ENCODE measurements at places on chromosomes 1 and 21. TPM values are rescaled to one million over a fixed set of nuclear protein-coding genes. Genes with fewer than 3 reads are reported as not detected.

The CFAP107 gene
- 7.5 TPM for polyA plus RNA-seq

The LRRC53 gene
- polyA plus RNA-seq: 0.06 TPM

The CD160 gene
- 3.9 TPM for polyA plus RNA-seq

The PTCH2 gene
- polyA plus RNA-seq: 21.6 TPM

The HAX1 gene
- polyA plus RNA-seq: 81.1 TPM

The NTNG1 gene
- 26.0 TPM for polyA plus RNA-seq

The DPT gene
- 1.6 TPM for polyA plus RNA-seq

The KRTAP19-3 gene
- not detected for polyA plus RNA-seq

The EDARADD gene
- polyA plus RNA-seq: 1.4 TPM

The COPA gene
- polyA plus RNA-seq: 164 TPM

The DDR2 gene
- polyA plus RNA-seq: 11.1 TPM

The UBXN11 gene
- 39.1 TPM for polyA plus RNA-seq

The FCRL3 gene
- not detected for polyA plus RNA-seq

The CFHR5 gene
- polyA plus RNA-seq: 0.87 TPM

The CLDN17 gene
- not detected for polyA plus RNA-seq

The PDZK1 gene
- 3.4 TPM for polyA plus RNA-seq

The SLC44A5 gene
- 27.9 TPM for polyA plus RNA-seq

The LRRC3 gene
- polyA plus RNA-seq: 6.5 TPM

The C8B gene
- polyA plus RNA-seq: not detected

The FAM78B gene
- polyA plus RNA-seq: 19.9 TPM

The PPFIA4 gene
- polyA plus RNA-seq: 39.4 TPM

The RASSF5 gene
- polyA plus RNA-seq: 9.8 TPM

The GLUL gene
- polyA plus RNA-seq: 694 TPM

The RAB3B gene
- 38.8 TPM for polyA plus RNA-seq

The ERICH3 gene
- polyA plus RNA-seq: 16.0 TPM

The FASLG gene
- not detected for polyA plus RNA-seq

The S100A14 gene
- not detected for polyA plus RNA-seq

The AGO4 gene
- polyA plus RNA-seq: 27.0 TPM

The FCMR gene
- 1.9 TPM for polyA plus RNA-seq

The RSBN1 gene
- polyA plus RNA-seq: 22.4 TPM

The CD5L gene
- 0.46 TPM for polyA plus RNA-seq

The HSPB7 gene
- 2.7 TPM for polyA plus RNA-seq

The HTR6 gene
- polyA plus RNA-seq: 2.5 TPM

The RNF186 gene
- not detected for polyA plus RNA-seq

The VWA1 gene
- polyA plus RNA-seq: 53.0 TPM

The EDN2 gene
- polyA plus RNA-seq: not detected

The CRYBG2 gene
- polyA plus RNA-seq: 1.9 TPM

The MXRA8 gene
- polyA plus RNA-seq: 106 TPM

The ZNF593OS gene
- 2.3 TPM for polyA plus RNA-seq

The BTBD8 gene
- polyA plus RNA-seq: 27.3 TPM

The ASPM gene
- polyA plus RNA-seq: 12.3 TPM

The COL9A2 gene
- 80.3 TPM for polyA plus RNA-seq

The SPTA1 gene
- polyA plus RNA-seq: 0.57 TPM

The NCF2 gene
- 3.1 TPM for polyA plus RNA-seq

All from spinal cord (tissue), 10 donors.